ENCODE measurements at places on chromosomes 5 and 9.
A peak's percentile ranks its signal among the peaks of the same experiment; 100 is the strongest.

GRCh38 chr5:1725641-1726468, 73.8 kb downstream of the MRPL36 start:
- no peak for DNase-seq

DNA sequence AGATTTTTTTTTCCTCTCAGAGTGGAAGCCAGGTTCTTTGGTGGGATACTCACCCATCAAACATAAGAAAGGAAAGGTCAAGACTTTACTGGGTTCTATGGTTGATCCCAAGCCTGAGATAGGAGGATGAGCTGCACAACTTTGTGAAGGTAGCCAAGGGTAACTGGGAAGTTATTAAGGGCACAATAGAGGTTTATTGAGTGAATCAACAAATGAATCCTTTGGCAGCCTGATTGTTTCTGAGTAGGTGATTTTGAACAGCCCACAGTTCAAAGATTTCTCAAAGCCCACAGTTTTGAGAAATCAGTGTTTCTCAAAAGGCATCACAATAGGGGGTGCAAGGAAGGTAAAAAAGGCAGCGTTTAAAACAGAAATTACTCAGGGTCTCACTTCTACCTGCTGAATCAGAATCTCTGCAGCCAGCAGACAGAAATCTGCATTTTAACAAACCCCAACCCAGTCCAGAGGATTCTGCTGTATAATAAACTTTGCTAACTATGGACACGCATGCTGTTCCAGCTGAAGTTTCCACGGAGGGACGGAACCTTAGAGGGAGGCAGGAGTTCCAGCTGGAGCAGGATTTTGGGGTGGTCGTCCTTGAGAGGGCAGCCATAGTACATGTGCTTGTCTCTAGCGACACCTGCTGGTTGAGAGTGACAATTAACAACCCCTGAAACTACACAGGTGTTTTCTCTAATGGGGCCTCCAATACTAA, 32.7 kb upstream of the FSD1L start:
- DNase-seq: peak; percentile 77

DNA sequence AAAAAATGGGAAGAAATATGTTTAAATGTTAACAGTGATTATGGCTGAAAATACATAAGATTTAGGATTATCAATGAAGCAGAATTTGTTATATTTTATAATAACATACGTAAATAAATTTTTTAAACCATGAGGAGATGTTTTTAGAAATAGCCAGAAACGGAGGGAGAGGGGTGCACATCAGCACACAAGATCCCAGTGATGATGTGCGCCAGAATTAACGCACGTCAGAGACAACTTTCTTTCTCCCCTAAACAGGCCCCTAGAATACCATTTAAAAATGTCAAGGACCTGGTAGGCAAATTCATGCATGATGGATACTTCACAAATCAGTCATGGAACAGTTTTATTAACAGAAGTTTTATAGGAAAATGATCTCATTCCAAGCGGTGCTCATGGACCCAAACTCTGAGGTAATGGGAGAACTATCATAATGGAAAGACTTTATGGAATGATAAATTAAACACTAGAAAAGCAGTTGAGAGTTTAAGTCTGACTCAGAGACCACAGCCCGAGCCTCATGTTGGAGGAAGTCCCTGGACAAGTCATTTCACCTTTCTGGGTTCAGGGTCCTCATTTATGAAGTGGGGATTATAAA, 258.9 kb upstream of the GAS1 start:
- no peak for DNase-seq

DNA sequence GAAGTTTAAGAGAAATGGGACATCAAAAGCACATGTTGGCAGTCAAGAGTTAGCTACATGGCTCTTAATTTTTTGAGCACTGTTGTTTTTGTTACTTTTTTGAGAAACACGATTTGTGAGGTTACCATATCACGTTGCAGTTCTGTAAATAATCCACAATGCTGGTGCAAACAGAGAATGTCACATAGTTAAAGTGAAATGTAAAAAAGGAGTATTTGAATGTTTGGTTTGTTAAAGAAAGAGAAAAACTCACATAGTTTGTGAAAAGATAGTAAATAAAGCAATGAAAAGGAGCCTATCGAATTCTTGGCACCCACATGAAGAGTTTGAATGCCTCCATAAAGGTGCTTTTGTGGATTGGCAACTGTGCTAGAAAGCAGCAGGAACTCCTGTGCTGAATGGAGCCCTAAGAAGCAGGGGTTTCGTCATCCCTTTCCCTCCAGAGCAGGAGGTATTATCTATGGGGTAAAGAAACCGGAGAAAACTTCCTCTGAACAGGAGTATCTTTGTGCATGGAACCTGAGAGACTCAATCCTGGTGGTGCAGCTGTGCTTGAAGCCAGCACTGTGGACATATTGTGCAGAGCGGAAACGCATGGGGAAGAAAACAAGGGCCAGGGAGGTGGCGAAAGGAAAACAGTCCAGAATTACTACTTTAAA, 148.5 kb upstream of the OTULINL start:
- DNase-seq: no peak

DNA sequence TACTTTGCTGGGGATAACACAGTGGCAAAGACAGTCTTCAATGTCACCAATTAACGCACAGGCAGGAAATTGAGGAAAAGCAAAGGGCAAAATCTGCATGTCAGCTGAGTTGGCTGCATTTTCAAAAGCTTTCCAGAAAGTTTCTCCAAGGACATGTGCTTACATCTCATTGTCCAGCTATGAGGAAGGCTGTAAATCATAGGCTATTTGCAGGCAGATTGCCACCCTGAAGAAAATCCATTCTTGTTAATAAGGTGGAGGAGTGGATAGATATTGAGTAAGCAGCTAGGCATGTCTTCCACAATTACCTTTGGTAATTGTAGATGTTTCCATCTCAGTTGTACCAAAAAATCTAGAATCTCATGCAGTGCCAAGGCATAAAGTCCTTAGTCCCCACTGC, 278.0 kb upstream of the NUDT12 start:
- no peak for DNase-seq

DNA sequence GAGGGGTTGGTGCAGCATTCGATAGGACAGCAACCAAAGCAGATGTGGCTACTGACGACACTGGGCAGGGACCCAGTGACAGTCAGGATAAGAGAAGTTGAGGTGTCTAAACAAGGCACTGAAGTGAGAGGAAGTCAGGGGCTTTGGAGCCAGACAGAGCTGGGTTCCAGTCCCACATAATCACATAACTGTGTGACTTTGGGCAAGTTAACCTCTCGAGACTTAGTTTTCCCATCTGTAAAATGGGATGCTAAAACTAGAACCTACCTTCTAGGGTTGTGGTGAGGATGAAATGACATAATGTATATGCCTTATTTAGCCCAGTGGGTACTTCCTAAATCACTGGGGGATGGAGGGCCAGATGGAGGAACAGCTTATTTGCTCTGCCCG, 3.1 kb downstream of the ANGPTL2 start:
- DNase-seq: no peak

DNA sequence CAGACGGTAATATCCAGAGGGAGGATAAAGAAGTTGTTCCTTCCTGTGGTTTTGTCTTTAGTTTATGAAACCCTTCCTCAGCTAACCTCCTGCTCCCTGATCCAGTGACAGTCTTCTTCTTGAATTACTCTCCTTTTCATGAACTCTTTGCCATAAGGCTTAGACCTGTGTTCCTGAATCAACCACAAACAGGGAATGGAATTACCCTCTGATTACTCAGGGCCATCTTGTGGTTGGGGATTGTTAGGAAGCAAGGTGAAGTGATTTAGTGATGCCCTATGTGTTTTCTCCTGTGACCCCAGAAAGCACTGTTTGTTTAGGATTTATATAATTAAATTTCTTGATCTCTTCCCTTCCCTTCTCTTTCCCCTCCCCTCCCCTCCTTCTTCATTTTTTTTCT, 409.1 kb downstream of the TAF11L14 start:
- no peak for DNase-seq

DNA sequence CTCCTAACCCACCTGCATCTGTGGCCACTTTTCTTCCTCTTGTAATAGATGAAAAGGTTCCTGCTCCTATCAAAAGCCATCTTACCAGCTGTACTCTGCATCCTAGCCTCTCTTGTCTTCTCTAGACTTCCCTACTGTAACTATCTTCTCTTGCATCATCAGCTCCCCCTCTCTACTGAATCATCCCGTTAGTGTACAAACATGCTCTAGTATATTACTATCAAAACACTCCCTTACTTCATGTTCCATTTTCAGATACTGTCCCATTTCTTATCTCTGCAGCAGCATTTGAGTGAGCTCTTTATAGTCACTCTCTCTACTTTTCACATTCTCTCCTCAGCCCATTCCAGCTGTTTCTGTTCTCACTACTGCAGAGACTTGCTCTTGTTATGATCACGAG, 2.8 kb downstream of the SRA1 start:
- DNase-seq: no peak

DNA sequence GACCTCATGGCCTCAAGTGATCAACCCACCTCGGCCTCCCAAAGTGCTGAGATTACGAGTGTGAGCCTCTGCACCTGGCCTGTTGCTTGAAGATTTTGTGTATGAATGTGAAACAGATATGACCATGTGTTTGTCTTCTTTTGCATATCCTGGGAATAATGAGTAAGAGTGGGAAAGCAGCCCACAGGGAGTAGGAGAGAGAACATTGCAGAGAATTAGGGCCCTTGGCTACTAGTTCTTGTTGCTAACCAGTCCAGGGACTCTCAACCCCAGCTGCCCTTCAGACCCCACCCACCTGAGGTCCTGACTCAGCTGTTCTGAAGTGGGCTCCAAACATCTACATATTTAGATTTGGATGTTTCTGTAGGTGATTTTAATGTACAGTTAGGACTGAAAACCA, 125.5 kb downstream of the MTX3 start:
- no peak for DNase-seq

DNA sequence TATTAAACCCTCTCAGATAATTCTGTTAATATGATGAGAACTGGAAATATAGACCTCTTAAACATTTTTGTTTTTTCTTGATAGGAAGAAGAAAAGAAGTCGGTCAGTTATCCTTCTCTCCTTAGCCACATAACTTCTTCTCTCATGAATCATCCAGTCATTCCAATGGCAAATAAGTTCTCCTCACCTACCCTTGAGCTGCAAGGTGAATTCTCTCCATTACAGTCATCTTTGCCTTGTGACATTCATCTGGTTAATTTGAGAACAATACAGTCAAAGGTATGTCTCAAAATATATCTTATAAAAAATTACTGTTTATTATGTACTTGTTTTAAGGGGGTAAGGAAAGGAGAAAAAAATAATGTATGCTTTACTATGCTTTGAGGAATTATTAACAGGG, 165.3 kb downstream of the MAN2A1 start:
- no peak for DNase-seq

DNA sequence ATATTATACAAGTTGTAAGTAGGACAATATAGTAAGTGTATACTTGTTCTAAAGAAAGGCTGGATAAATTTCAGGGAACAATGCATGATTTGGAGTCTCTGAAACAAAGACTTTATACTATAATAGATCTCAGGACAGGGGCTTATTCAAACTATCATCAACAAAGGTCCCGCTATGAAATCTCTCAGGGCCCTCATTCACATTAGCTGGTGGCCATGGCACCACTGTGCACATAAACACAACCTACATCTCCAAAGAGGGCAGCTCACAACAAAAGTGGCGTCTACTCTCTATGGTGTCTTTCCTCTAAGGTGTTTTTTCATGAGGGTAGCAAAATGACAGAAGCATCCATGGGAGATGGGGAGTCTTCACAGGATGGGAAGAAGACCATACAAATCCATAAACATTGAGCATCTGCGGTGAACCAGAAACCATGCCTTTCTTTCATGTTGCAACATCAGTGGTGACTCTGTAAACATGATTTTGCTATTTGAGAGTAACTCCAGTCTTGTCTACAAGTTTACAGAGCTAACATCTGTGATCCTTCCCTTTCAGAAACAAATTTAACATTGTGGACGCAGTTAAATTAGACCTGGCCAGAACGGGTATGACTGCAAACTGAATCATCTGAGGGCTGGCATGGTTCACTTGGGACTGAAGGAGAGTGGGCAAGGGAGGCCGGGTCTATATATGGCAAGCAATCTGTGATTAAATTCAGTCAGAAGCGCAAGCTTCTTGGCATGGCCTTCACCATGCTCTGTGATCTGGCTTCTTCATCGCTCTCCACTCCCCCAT, 5.5 kb downstream of the TTLL11 start:
- no peak for DNase-seq

DNA sequence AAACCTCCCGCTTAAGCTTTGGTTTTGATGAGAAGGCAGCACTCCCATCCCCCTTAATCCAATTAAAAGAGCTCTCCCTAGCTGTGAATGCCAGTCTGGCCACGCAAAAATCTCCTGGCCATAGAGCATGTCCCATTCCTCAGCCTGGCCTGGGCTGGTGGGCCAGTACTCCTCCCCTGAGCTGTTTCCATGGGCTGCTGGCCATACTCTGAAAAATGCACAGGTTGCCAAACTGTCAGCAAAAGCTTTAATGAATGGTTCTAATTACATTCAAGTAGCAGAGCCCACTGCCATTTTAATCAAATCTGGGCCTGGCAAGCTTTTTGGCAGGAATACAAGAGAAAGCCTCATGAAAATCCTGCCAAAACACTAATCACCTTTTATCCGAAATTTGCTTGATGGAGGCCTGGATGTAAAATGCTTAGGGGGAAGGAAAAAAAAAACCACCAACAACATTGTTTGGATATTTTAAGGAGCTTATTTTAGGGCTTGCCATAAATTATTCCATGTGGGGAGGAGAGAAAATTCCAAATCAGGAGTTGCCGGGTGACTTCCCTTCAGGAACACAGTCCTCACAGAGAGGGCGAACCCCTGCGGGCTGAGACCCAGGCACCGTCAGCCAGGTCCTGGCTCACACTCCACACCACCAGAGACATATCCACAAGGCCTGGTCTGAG, 243.3 kb downstream of the SEC61B start:
- DNase-seq: no peak

GRCh38 chr9:137685035-137685740, 66.4 kb downstream of the EHMT1 start:
- DNase-seq: no peak

- DNase-seq: no peak
These were observed 51.4 kb upstream of the IRX2 start for GRCh38 chr5:2802693-2803365.
